Activated CD4-positive, CD25-positive, alpha-beta regulatory T cell treated with anti-CD3 and anti-CD28 coated beads, Interleukin-2, amount 50 U/mL, for 72 hours (primary cell): ENCODE measurements at places on chromosomes 5 and 9.

- peak; percentile 29 for DNase-seq
Observed at GRCh38 chr5:151202381-151203139, 21.3 kb downstream of the CCDC69 start.

DNA sequence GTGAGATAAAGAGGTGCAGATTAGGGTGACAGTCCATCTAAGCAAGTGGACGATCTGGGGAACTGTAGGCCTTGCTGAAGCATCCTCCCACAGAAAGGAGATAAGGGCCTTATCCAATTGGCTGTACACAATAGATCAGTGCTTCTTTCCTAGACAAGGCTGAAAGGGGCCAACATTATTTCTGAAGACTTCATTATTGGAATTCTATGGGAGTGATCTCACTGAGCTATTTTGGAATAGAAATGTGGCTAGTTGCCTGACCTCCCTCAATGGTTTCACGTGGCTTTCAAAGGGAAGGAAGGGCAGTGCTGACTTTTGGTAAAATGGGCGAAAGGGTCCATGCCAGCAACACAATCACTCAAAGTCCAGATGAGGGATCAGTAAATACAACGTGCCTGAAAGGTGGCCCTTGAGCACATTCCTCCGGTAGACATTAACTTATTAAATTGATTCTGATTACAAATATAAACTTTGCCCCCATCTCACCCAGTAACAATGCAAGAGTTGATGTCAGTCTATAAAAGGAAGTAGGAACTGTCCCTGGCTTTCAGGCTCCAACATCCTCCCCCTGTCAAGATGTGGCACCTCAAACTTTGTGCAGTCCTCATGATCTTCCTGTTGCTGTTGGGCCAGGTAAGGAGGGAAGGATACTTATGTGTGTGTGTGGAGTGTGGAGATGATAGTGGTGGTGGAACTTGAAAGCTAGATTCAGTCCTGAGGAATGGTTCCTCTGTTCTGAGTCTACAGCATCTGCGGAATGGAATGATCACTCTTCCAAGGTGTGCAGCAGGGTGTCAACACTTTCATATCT is at the start of gene LEAP2:
Gene LEAP2, plus strand, starts transcription at position 550 of the 811 bp plus-strand sequence. Its CDS starts 27 bp downstream, at position 577.
- no peak for DNase-seq

DNA sequence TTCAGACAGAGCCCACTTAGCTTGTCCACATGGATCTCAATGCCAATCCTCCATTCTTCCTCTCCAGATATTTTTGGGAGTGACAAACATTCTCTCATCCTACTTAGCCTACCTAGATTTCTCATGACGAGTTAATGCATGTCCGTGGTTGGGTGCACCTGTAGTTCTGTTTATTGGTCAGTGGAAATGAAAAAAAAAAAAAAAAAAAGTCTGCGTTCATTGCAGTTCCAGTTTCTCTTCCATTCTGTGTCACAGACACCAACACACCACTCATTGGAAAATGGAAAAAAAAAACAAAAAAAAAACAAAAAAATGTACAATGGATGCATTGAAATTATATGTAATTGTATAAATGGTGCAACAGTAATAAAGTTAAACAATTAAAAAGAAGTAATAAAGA is 59.0 kb downstream of the BASP1 start:
- no peak for DNase-seq

- peak; percentile 55 for DNase-seq
Observed at GRCh38 chr9:89426384-89426961, 71.4 kb downstream of the SEMA4D start.

GRCh38 chr5:66839636-66840185 is 243.5 kb downstream of the MAST4 start:
- no peak for DNase-seq

DNA sequence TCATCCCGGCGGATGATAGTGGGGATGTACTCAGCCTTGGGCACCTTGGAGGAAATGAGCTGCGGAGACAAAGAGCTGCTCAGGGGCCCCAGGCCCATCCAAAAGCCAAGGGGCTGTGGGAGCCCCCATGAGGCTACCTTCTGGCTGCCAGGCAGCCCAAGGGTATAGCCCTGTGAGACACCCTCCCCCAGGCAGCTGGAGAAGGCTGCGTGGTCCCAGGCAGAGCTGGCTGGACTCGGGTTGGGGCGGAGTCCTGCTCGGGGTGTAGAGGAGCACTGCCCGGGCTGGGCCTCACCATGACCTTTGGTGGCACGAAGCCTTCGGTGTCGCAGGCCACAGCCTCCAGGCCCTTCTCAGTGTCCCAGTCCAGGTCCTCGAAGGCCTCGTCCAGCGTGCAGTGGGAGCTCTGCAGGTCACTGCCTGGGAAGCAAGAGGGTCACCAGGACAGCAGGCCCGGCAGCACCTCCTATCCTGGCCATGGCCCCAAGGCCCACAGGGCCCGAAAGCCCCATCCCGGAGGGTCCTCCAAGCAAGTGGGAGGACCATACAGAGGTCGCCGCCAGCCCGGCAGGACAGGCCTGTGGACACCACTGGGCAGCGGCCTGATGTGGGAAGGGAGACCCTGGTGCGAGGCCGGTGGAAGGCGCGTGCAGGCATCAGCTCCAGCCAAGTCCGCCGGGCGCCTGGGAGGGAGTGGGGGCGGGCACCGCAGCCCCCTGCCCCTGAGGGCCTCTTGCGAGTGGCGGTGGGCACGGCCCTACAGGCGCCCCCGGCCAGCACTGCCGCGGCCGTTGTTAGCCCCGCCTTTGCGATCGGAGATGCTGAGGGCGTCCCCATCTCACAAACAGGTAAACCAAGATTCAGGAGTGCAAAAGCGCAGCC is 6.1 kb downstream of the NSMF start:
- DNase-seq: peak; percentile 34

GRCh38 chr5:25489834-25490538 is 845.2 kb upstream of the CDH10 start:
- DNase-seq: no peak

GRCh38 chr9:21154018-21154608 is 12.3 kb downstream of the IFNA21 start:
- no peak for DNase-seq

DNA sequence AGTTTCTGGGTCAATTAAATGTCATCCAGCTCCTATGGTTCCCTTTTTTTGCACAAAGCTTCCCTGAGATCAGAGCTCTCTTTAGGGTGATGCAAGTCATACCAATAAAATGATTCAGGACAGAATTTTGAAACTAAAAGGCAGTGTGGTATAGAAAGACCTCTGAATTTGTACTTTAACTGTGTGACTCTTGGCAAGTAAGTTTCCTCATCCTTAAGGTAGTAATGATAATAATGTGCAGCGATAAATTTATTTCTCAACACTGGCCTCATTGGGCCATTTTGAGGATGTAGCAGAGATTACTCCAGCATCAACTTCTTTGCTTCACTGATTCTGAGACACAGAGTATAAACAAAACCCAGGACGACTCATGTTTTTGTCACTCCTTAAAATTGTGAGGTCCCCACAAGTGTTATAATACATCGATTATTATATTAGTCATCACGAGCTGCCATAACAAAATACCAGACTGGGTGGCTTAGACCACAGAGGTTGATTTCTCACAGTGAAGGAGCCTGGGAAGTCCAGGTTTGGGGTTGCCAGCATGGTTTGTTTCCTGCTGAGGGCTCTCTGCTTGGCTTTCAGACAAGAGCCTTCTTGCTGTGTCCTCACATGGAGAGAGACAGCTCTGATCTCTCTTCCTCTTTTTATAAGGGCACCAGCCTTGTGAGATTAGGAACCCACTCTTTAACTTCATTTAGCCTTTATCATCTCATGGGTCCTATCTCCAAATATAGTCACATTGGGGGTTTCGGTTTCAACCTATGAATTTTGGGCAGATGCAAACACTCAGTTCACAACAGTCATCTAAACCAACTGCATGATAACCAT is 293.0 kb downstream of the ZNF608 start:
- no peak for DNase-seq

- DNase-seq: no peak
Observed at GRCh38 chr5:172606156-172606785, 34.8 kb upstream of the NEURL1B start.

- no peak for DNase-seq
Observed at GRCh38 chr5:19200251-19200650, 787.7 kb downstream of the CDH18 start.

DNA sequence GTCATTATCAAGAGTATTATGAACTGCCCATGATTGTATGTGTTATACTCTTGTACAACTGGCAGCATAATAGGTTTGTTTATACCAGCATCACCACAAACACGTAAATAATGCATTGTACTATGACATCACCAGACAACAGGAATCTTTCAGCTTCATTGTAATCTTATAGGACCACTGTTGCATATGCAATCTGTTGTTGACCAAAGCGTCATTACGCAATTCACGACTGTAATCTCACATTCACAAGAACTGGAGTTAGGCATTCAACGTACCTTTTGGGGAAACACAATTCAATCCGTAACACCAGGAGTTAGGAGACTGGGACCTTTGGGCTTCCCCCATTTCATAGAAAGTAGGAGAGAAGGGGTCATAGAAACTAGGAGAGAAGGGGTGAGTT is 20.4 kb upstream of the ARSI start:
- no peak for DNase-seq

- DNase-seq: no peak
Observed at GRCh38 chr5:171614511-171614910, 171.1 kb upstream of the SMIM23 start.

DNA sequence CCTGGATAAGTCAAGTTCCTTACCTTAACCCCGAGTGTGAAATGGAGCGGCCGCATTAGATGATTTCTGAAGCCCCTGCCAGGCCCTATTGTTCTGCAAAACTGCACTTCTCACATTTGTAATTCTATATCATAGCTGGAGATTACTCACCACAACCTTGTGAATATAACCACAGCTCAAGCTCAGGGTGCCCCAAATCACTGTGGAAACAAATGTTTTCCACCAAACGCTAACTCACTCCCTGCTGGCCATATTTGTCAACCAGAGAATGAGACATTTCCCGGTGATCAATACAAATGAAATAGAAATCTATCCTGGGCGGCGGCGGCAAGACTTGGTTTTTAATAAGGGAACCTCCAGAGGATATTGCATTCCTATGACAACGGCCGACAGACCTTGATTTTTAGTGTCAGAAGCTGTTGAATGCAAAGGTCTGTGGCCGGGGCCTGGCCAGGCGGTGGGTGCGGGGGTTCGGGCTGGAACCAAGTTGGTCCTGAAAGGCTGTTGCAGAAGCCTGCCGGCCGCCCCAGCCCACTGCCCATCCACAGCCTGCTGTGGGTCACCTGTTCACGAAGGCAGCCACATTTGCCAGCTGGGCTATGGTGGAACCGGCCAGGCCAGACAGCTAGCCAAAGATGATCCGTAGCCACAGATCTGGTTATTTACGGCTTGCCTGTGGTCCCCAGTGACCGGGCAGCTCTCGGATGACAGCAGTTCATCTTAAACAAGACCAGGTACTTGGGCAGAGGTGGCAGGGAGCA is 93.9 kb upstream of the LMX1B start:
- no peak for DNase-seq

GRCh38 chr9:5799314-5799713 is 33.6 kb downstream of the ERMP1 start:
- DNase-seq: no peak

DNA sequence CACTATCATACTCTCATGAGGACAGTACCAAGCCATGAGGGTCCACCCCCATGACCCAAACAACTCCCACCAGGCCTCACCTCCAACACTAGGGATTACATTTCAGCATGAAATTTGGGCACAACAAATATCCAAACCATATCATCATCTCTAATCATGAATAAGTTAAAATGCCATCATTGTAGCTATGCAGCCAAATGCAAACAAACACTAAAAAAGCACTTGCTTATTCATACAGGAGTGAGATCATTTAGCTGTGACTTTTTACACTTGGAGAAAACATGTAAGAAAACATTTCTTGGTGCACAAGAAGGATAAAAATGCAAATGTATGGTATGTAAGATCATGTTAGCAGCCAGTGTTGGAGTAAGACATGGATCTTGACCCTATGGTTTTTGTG is 24.2 kb downstream of the BAAT start:
- no peak for DNase-seq

GRCh38 chr9:22416692-22417060 is 29.9 kb upstream of the DMRTA1 start:
- no peak for DNase-seq

DNA sequence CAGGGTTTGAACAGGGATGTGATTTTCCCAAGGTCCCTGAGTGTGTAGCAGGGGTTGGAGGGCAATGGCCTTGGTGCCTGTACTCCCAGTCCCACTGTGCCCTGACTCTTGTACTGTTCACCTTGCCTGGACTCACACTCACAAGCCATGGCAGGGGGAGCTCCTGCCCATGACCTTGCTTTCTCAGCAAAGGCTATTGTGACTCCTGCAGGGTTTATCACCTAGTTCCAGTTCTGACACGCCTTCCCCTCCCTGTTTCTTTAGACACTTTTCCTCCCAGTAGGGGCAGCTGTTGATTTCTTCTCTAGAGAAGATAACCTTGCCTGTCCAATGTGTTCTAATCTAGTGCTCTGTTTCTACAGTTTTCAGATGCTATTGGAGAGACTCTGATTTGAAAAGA is 139.5 kb downstream of the FSTL4 start:
- no peak for DNase-seq
